NCI-H748 treated with DMSO at 0.1 percent for 48 hours (cell line): ENCODE measurements at places on chromosomes 6 and 20.

DNA sequence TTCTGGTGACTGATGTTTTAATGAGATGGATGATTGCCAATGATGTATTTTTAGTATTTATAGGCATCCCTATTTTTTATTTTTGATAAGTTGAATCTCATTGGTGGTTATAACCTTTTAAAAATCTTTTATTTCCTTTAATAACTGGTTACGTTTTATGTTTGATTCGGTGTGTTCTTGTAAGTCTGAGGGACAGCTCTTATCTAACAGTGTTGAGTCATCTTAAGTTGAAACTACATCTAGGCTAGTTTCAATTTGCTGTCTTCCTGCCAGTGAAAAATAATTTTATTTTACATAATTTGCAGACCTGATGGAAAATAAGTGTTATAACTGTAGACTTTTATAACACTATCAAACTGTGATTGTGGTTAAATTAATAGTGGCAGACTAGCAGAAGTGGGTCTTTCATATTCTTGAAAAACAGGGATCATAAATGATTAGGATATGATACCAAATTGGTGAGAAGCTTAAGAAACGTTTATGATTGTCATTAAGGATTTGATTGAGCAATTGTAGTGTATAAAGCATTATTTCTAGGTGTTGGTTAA, 4.6 kb downstream of the AFDN start:
- no peak for DNase-seq

GRCh38 chr6:47714802-47715201, 16.4 kb downstream of the ADGRF4 start:
- DNase-seq = no peak

DNA sequence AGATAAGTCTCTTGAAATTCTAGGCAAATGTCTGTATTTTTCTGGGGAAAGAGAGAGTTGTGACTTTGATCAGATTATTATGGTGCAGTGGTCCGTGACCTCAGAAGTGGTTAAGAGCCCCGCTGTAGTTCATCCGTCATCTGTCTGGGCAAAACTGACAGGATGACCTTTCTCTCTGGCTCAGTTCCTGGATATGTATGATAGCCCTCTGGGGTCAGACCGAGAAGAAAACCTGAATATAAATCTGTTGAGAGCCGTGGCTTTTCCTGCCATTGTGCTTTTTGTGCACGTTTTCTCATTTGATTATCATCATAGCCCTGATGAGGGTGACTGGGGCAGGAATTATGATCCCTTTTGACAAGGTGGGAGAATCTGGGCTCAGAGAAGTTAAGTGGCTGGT, 26.5 kb downstream of the GHRH start:
- peak; percentile 4 for DNase-seq

DNA sequence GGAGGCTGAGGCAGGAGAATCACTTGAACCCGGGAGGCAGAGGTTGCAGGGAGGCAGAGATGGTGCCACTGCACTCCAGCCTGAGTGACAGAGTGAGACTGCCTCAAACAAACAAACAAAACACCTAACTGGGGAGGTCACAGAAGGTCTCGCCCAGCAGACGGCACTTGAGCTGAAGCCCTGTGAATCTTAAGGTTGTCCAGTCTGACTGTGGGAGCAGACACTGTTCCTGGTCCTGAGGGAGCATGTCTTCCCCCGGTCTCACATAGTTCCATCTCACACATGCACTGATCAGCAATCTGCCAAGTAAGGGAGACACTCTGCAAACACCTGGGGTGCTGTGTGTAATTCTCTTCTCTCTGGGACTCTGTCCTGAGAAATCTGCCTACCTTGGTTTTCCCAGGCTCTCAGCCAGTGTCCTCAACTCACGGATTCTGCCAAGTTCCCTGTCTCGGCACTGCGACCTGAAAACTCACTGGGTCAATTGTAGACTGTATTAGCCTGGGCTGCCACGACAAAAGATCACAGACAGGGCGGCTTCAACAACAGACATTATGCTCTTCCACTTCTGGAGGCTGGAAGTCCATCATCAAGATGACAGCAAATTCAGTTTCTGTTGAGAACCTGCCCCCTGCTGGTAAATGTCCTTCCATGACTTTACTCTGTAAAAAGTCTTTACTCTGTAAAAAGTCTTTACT, 94.3 kb downstream of the JPH2 start:
- DNase-seq = no peak

- no peak for DNase-seq
Measured at GRCh38 chr20:41072915-41073314, 44.3 kb downstream of the TOP1 start.

DNA sequence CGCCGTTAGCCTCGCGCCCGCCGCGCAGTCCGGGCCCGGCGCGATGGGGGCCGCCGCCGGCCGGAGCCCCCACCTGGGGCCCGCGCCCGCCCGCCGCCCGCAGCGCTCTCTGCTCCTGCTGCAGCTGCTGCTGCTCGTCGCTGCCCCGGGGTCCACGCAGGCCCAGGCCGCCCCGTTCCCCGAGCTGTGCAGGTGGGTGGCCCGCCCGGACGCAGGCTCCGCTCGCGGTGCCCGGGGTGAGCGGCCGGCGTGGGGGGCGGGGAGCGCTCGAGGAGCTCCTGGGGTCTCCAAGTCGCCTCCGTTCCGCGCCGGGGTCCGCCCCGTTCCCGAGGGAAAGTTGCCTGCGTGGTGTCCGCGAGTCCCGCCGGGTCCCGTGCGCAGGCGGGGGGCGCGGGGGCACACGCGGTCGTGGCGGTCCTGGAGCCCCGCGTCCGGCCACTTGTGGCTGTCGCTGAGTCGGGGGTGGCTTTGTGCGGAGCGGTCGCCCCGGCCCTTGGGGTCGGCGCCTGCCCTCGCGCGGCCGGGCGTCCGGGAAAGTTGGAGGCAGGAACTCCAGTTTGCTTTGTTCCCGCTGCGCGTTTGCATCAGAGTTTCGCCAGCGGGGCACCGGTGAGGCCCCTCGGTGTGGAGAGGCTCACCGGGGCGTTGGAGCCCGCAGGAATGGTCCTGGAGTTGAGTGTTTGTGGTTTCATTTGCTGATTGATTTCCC, 476 bp downstream of the IGF2R start:
- DNase-seq = no peak

- DNase-seq = no peak
Measured at GRCh38 chr6:75170691-75171560, 34.9 kb downstream of the COL12A1 start.

DNA sequence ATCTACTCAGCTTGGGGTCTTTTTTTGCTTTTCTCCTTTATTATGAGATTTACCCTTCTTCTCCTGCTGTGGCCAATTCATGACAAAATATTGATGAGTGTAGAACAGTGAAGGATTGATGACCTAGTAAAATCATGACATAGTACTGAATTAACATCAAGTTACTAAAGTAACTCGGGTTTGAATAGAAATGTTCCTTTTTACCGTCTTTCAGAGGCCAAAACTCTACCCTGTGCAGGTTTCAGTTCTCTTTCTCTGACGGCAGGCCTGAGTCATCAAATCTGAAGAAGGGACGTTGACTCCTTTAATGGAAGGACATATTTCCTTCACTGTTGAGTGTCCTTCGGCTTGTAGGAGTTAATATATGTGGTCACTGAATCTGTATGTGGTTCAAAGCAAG, 80.7 kb downstream of the RREB1 start:
- DNase-seq = no peak

- DNase-seq = no peak
Measured at GRCh38 chr6:139129284-139129683, 5.6 kb upstream of the HECA start.

GRCh38 chr6:85677234-85677956, 34.7 kb upstream of the SYNCRIP start:
- peak; percentile 25 for DNase-seq

DNA sequence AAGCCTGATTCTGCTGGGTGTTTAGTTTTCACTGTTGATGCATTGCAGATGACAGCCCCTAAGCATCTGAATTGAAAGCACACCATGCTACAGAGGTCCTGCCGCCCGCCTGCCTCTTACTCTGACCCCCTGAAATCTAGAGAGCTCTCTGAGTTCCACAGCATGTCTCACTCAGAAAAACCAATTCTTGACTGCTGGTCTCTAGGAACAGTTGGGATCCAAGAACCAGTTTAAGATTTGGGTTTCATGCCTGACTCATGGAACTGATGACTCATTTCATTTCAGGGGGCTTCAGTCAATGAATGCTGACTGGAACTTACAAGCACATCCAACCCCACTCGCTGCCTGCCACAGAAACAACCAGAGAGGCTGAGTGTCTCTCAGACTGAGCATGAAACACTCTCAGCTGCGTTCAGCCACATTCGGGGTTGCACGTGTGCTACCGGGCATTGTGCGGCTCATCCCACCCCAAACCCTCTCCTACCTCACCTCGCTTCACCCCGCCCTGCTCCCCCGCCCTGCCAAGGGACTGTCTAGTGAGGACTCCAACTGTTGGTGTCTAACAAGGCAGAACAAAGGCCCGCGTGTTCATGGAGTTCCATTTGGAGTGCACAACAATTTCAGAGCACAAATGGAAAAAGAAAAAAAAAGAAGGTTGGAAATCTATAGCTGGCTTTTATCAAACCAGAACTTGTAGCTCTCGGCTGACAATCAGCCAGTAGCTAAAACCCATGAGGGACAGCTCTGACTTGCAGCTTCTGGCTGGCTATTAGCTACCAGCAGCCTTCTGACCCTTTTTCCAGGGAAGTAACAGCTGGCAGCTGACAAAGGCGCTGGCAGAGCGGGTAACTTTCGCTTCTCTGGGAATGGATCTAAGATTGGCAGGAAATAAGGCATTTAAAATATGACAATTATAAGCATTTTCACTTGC, 20.0 kb upstream of the TRAF3IP2 start:
- DNase-seq = no peak

- no peak for DNase-seq
Measured at GRCh38 chr20:41577129-41578009, 40.8 kb downstream of the CHD6 start.

GRCh38 chr6:98812220-98812619, 22.2 kb upstream of the POU3F2 start:
- DNase-seq = no peak

DNA sequence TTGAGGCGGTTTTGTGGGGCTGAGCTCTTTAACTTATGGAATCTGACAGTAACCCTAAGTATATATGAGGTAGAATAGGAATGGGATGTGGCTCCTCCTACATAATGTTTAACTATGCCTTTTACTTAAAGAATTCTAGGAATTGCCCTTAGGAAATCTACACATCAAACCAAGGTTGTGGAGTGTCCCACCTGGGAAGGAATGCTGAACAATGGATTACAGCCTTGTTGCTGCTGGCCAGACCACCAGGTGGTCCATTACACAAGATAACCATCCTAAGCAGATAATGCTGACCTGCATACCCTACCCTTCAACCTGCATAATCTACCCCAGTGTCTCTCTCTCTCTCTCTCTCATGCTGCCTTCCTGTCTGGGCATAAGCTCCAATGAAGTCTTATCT, 35.0 kb upstream of the SLC22A16 start:
- DNase-seq = no peak

DNA sequence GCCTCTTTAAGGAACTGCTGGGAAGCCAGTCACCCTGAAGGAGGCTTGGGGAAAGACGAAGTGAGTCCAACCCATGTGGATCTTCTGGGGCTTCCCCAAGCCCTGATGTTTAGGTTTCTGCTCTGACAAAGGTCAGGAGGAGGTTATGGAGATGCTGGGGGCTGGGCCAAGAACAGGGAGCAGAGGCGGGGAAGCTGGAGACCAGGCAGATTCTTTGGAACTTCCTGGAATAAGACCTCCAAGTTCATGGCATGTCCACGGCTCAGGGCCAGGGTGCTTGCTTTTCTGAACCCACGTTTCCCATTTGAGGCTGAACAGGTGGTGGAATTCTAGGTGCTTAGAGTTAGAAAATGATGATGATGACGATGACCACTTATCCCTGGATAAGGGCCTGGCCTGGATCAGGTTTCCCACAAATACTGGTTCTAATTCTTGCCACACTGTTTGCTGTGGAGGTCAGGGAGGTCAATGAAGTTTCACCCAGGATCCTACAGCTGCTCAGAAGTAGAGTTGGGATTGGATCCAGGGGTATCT, 30.0 kb upstream of the TGM2 start:
- no peak for DNase-seq

- no peak for DNase-seq
Measured at GRCh38 chr6:43972913-43973300, 154.3 kb downstream of the MRPL14 start.

DNA sequence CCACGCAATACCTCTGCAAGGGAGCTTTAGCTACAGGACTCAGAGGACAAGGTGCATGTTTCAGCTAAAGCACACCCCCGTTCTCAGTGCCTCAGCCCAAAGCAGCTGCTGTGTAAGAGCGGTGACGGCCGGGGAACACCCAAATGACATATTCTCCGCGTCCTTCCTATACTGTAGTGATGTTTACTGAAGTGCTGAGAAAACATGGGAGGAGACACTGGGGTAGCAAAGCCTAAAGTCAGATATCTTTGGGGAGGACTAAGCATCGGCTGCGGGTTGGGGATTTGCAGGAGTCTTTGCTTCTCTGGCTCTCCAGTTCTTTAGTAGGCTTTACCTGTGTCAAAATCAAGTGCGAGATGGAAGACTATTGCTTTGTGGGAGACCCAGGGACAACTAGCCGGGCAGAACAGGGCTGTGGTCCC, 1.7 kb downstream of the SLC22A23 start:
- DNase-seq = peak; percentile 67

GRCh38 chr6:52662031-52662430, 8.9 kb upstream of the TMEM14A start:
- DNase-seq = no peak

DNA sequence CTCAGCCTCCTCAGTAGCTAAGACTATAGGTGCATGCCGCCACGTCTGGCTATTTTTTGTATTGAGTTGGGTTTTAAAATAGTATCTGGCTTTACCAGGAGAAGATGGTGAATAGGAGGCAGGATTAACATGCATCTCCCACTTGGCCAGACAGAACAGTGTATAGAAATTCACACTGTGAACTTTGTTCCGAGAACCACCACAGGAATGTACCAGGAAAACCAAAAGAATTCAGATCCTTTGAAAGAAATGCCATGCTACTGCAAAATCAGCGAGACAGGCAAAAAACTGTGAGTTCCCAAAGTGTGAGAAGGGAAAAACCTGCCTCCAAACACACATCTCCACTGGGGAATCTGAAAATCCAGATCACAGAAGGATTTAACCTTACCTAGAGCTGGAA, 327.6 kb downstream of the NKAIN2 start:
- DNase-seq = no peak

GRCh38 chr6:151359486-151359885, 31.9 kb downstream of the ZBTB2 start:
- no peak for DNase-seq

DNA sequence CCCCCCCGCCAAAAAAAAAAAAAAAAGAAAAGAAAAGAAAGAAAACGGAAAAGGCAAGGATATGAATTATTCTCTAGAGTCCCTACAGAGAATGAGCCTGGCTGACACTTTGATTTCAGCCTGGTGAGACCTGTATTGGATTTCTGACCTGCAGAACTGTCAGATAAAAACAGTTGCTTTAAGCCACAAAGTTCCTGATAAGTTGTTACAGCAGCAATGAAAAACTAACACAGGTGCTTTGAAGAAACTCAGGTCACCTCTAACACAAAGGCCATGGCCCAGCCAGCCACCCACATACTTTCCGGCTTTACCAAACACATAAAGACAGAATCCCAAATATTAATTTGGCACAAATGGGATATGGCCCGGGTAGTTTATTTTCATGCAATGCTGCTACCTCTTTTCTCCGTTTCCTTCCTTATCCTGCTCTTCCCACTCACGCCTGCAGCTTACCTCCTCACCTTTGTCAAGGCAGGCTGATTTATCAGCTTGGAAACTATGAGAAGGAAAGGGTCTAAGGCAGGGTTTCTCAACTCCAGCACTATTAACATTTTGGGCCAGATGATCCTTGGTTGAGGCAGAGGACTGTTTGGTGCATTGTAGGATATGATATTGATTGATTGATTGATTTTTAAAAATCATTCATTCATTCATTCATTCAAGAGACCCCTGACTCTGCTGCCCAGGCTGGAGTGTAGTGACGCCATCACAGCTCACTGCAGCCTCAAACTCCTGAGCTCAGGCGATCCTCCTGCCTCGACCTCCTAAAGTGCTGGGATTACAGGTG, 88.1 kb downstream of the ATXN1 start:
- DNase-seq = no peak
